Activated naive CD4-positive, alpha-beta T cell treated with Interleukin-2 at 50 U/mL for 16 hours (primary cell): ENCODE measurements at places on chromosomes 1 and 21.

DNA sequence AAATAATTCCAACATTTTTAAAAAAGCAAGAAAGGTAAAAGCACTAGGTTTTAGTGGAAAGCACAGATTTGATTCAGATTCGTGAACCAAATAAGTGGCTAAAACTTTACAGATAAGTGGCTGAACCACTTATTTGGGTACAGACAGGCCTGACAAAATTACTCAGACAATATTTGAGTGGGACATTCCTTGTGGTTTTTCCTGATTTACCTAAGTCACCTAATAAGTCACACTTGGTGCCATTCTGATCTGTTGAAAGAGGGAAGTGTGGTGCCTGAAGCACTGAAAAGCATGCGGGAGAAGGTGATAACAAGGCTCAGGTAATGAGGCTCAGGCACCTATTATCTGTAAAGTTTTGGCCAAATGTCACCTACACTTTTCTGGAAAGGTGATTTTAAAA, 81.6 kb upstream of the CD55 start:
- no peak for DNase-seq

- DNase-seq: no peak
Measured at GRCh38 chr1:15022048-15022447, 131.5 kb upstream of the TMEM51 start.

DNA sequence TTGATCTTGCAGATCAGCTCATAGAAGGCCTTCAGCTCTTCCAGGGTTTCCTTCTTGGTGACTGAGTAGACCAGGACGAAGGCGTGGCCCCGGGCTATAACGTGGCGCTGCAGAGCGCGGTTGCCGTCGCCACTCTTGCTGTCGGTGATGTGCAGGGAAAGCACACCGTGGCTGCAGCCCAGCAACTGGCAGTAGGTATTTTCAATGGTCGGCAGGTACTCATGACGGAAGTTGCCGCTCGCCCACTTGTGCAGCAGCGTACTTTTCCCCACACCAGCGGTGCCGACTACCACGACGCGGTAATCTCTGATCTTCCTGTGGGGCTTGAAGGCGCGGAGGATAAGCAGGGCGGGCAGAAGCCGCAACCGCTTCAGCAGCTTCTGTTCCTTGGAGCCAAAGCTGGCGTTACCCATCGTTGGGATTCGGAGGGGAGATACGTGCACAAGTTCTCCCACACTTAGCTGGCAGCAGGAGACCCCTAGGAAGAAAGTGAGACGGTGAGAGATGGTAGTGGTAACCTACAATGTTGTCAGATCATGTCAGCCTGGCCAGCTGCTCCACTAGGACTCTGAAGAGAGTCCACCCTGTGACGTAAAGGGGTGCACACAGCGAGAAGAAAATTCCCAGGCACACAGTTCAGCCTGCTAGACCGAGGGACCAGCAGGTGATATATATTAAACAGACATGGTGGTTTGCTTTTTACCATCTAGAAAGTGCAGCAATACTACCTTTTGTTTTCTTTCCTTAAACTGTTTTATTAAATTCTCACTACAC, 3.4 kb downstream of the DIRAS3 start:
- DNase-seq: no peak

- no peak for DNase-seq
Measured at GRCh38 chr1:7253988-7254587, 468.8 kb downstream of the CAMTA1 start.

DNA sequence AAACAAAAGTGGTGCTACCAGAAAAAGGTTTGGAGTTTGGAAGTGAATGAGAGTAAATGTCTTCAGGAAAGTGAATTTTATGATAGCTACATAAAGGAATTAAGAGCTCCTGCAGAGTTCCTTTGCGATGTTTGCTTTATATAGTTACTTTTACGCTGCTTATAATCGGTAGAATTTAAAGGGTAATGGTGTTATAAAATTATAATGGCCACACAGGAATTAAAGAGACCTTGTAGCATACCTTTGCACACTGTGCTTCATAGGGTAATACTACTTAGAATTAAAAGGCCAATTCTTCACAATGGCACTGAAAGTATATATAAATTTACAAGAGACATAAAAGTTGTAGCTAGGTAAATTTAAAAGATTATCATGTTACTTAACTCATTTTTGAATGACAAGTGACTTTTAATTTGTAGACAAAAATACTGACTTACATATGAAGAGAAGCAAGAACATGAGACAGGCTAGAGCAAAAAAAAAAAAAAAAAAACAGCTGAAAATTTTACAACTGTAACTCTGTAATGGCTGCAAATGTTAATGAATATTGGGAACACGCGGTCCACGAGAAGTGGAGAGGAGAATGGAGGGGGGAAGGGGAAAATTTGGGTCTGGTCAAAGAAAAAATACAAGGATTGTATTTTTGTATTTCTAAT, 65.9 kb upstream of the LBR start:
- DNase-seq: no peak

- peak; percentile 64 for DNase-seq
Measured at GRCh38 chr1:6465461-6466005, 440 bp downstream of the TNFRSF25 start.

DNA sequence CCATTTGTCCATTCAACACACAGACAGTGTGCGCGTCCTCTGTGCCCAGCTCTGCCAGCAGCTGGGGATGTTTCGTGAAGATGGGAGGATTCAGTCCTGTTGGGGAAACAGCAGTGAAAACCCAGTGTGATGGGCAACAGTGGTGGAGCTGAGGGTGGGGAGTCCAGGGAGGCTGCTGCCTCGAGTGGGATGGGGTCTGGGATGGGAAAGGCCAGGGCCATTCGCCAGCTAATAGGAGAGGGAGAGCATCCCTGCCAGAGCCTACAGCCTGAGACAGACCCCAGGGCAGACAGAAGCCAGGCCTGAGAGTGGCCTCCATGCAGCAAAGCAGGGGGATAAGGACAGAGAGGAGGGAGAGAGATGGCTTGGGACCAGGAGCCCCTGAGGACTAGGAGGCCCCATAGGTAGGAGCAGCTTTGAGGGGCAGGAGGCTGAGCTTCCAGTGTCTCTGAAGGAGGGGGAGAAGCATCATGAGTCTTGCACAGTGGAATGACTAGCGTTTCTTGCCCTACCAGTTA, 252.6 kb downstream of the NPHP4 start:
- DNase-seq: no peak

GRCh38 chr1:69651656-69652055, 83.9 kb downstream of the LRRC7 start:
- no peak for DNase-seq

- no peak for DNase-seq
Measured at GRCh38 chr1:244680667-244681066, 27.7 kb downstream of the DESI2 start.

DNA sequence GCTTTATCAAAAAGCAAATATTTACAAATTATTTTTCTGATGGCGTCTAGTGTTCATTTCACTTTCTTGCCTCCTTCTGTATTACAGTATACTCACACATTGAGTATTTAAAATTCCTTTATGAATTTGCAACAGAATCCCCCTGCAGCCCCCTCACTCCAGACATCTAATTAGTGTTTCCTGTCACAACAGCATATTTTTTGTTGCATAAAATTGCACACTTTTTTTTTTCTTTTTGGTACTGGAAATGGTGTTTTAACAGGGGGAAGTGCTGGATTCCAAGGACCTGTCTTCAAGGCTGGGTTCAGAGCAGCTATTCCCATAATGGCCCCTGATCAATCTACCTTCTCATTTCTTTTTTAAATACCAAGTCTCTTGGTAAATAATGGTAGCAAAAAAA, 184.3 kb upstream of the HMCN1 start:
- no peak for DNase-seq

- DNase-seq: no peak
Measured at GRCh38 chr1:229220163-229220846, 50.6 kb upstream of the RAB4A start.

- DNase-seq: no peak
Measured at GRCh38 chr1:60825593-60825992, 256.8 kb upstream of the NFIA start.

DNA sequence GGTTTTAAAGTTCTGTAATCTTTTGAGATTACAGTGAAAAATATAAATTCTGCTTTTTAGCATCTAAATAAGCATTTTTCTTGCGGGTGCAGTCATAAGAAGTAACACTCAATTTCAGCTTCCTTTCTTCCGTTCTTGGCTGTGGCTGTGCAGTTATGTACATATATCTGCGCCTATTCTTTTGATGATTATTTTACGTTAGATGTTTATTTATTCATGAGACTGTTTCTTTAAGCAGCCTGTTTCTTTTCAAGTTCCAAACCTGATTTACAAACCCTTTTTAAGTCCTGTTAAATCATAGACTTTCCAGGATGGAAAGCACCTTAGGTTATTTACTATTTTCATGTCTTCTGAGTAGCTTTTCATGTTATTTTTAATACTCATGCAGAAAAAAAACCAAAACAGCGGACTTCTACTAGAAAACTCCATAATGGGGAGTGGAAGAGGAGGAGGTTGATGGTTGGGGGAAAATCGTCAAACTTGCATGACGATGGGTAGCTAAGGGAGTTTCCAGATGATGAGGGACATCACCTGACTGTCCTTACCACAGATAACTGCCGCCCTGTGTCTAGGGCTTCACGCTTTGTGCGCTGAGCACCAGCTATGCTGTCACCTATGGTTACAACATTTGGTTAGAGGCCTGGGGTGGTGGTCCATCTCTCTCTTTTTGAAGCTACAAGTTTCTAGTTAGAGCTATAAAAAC, 2.6 kb downstream of the PRDM2 start:
- peak; percentile 74 for DNase-seq

DNA sequence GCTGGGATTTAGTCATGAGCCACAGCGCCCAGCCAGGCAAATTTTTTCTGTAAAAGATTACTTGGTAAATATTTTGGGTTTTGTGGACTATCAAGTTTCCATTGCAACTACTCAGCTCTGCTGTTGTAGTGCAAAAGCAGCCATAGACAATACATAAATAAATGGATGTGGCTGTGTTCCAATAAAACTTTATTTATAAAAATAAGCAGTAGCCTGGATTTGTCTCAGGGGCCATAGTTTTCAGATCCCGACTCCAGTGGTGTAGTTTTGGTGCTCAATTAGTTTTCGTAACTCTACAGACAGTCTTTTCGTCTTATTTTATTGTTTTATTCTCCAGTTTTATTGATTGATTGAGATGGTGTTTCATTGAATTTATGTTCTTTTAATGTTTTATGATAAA, 80.1 kb upstream of the IVNS1ABP start:
- no peak for DNase-seq

- DNase-seq: peak; percentile 58
Measured at GRCh38 chr1:89739013-89739843, 81.6 kb upstream of the LRRC8D start.

- no peak for DNase-seq
Measured at GRCh38 chr1:169860187-169860586, 33.5 kb downstream of the SCYL3 start.

GRCh38 chr1:214458541-214458940, 92.9 kb downstream of the PTPN14 start:
- no peak for DNase-seq

- DNase-seq: no peak
Measured at GRCh38 chr1:75423616-75424015, 187.3 kb downstream of the SLC44A5 start.

GRCh38 chr1:226233293-226233692, 9.8 kb downstream of the MIXL1 start:
- DNase-seq: no peak

GRCh38 chr1:67748630-67749029, 63.6 kb downstream of the GADD45A start:
- no peak for DNase-seq

DNA sequence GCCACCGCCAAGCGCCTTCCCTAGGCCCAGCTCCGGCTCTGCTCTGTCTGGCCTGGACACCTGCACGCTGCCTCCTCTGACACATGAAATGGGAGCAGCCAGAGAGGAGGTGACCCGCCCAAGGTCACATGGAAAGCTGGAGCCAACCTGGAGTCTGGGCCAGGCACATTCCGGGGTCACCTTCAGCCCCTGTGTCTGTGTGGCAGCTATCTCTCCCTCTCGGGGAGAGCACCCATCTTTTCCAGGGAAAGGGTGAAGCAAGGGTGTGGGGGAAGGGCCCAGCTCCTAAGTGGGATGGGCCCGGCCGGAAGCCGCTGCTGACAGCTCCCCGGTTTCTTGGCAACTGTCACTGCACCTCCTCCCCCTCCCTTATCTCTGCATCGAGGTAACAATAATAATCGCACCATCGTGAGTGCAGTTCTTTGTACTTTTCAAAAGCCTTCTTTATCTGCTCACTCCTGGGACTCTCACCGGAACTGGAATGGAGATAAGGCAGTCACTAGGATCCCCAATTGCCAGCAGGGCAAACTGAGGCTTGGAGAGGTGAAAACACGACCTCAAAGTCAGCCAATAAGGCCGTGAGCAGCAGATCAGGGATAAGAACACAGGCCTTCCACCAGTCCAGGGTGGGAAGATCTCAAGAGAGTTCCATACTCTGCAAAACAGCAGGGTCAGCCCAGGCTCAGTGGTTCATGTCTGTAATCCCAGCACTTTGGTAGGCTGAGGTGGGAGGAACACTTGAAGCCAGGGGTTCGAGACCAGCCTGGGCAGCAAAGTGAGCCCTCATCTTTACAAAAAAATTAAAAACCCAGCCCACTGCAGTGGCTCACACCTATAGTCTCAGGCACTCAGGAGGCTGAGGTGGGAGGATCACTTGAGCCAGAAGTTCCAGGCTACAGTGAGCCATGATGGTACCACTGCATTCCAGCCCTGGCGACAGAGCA, 36.9 kb downstream of the RAP1GAP start:
- DNase-seq: no peak

DNA sequence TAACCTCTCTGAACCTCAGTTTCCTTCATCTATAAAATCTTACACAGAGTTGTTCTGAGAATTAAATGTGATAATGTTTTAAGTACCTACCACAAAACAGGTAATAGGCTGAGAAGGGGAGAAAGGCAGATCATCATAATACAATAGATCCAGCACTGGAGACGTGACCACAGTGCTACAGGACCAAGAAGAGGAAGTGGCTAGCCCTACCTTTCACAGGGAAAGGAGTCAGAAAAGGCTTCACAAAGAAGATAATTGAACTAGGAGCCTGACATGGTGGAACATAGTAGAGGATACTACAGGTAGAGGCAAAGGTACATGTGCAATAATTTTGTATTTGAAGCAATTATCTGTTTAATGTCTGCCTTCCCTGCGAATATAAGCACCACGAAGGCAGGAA, 45.1 kb downstream of the ERI3 start:
- DNase-seq: no peak

- DNase-seq: no peak
Measured at GRCh38 chr1:70324683-70325082, 29.8 kb downstream of the ANKRD13C start.

DNA sequence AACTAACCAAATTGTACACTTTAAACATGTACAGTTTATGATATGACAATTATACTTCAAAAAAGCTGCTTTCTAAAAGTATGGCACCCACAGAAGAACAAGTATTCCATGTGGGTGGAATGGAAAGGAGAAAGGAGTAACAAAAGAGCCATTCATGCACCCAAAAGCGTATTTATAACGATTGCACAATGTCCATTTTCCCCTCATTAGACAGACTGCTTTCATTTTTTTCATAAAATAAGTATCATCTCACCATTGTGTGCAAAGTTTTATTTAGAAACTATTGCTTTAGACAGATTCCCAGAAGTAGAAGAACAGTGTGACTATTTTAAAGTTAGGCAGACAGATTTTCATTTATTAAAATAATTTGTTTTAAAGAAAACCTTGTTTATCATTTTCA, 59.6 kb downstream of the KIAA0319L start:
- DNase-seq: no peak

- DNase-seq: no peak
Measured at GRCh38 chr1:164263540-164263939, 295.4 kb upstream of the PBX1 start.

- DNase-seq: no peak
Measured at GRCh38 chr1:32099426-32099825, 8.4 kb upstream of the KPNA6 start.

- DNase-seq: no peak
Measured at GRCh38 chr1:180170546-180171151, 16.0 kb downstream of the QSOX1 start.

GRCh38 chr1:180953291-180954004, 40.8 kb downstream of the KIAA1614 start:
- DNase-seq: no peak
